Cardiac fibroblast (primary cell): ENCODE measurements at places on chromosomes 12 and 14.

DNA sequence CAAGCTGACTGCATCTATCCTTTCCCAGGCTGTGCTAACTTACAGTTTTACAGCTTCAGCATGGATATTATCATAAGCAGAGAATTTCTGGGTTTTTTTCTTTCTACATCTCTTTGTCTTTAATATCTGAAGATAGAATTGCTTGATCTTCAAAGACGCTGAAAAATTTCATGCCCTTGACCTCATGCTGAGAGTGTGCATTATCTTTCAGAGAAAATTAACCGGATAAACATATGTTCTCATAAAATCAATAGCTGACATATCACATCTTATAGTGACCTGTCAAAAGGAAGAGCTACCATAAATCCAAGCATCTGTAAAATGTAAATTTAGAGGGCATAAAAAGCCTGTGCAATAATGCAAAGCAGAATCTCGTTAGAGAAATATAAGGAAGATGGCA, 1704.1 kb upstream of the FLRT2 start:
- no peak for DNase-seq

GRCh38 chr14:59772233-59772632, 98.3 kb downstream of the RTN1 start:
- DNase-seq, result peak; percentile 22

- DNase-seq, result peak; percentile 91
These were observed 47.2 kb downstream of the PTPRB start for GRCh38 chr12:70590051-70590450.

GRCh38 chr12:118052324-118053070, 8.5 kb downstream of the WSB2 start:
- peak; percentile 93 for DNase-seq

GRCh38 chr12:53182903-53183302, 2.2 kb upstream of the CSAD start:
- no peak for DNase-seq

DNA sequence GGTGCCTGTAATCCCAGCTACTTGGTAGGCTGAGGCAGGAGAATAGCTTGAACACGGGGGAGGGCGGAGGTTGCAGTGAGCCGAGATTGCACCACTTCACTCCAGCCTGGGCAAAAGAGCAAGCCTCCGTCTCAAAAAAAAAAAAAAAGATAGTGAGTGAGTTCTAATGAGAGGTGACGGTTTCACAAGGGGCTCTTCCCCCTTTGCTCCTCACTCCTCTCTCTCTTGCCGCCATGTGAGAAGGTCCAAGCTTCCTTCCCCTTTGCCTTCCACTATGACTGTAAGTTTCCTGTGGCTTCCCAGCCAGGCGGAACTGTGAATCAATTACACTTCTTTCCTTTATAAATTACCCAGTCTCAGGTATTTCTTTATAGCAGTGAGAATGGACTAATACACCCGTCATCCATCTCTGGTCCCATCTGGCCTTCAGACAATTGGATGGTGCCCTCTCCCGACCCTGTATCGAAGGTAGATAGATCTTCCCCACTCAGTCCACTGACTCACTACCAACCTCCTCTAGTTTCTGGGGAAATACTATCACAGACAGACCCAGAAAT, 27.0 kb upstream of the RCOR1 start:
- no peak for DNase-seq

GRCh38 chr12:50725011-50725942, 38.6 kb upstream of the ATF1 start:
- peak; percentile 48 for DNase-seq

- DNase-seq, result peak; percentile 26
These were observed 20.3 kb downstream of the FANCM start for GRCh38 chr14:45156067-45156466.

DNA sequence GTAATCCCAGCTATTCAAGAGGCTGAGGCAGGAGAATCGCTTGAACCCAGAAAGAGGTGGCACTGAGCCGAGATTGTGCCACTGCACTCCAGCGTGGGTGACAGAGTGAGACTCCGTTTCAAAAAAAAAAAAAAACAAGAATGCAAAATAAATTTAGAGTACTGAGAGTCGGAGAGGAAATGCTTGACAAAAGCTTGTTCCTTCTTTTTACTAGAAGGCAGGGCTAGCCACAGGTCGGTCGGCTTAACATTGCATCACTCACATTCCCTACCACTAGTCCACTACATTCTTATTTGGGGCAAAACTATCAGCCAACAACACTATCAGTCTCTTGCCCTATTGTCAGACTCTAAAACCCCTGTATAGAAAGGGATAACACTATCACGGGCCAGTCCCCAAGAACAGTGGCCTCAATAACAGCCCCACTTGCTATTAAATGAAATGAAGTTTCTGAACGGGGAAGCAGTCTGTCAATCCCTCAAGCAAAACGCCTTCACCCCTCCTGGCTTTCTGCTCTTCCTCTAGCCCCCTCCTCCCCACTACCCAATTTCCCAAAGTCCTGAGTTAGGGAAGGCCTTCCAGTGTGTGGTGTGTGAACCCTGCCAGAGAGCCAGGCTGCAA, 1.0 kb downstream of the RNF41 start:
- DNase-seq, result peak; percentile 73

- DNase-seq, result no peak
These were observed 83.7 kb downstream of the SSPN start for GRCh38 chr12:26279091-26279490.

DNA sequence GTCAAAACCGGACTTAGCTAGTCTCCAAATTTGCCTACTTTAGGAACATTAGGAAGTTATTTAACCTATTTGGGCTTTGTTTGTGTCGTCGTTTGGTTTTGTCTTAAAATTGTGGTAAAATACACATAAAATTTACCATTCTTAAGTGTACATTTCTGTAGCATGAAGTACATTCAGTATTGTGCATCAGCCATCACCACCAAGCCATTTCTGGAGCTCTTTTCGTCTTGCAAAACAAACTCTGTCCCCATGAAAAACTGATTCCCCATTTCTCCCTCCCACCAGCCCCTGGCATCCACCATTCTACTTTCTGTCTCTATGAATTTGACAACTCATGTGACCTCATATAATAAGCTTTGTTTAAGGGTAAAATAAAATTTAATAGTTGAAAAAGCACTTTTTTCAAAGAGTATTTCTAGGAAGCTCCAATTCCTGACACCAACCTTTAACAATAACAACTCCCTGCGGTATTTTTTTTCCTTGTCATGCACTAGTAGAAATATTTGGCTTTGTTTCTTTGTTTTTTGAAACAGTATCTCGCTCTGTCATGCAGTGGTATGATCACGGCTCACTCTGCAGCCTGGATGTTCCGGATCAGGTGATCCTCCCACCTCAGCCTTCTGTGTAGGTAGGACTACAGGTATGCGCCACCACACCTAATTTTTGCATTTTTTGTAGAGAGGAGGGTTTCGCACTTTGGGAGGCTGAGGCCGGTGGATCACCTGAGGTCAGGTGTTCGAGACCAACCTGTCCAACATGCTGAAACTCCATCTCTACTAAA, 3.6 kb upstream of the UBC start:
- no peak for DNase-seq

GRCh38 chr14:71362920-71363584, 455.8 kb downstream of the PCNX1 start:
- peak; percentile 88 for DNase-seq

GRCh38 chr12:102980350-102980749, 22.9 kb downstream of the ASCL1 start:
- no peak for DNase-seq

- no peak for DNase-seq
These were observed 51.1 kb upstream of the PWP1 start for GRCh38 chr12:107634530-107634929.

DNA sequence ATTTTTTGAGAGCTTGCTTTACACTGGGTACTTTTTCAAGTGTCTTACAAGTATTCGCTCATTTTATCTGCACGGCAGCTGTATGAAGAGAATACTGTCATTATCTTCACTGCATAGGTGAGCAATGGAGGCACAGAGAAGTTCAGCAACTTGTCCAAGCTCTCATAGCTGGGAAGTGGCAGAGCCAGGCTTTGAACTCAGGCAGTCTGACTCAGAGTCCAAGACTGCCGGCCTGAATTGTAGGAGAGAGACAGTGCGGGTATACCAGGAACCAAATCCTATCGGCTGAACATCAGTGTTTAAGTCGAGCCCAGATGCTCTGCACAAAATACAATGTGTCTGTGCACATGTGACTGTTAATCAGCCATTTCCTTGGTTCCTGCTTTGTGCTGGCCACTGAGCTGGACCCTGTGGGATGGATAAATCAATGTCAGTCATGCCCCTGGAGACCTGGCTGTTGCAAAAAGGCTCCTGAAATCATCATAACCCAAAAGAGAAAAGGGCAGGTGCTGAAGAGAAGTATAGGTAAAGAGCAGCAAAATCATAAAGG, 474.6 kb downstream of the DPF3 start:
- no peak for DNase-seq

- peak; percentile 74 for DNase-seq
These were observed 508.6 kb downstream of the FLRT2 start for GRCh38 chr14:86038387-86039042.

- DNase-seq, result no peak
These were observed 14.0 kb upstream of the TBX3 start for GRCh38 chr12:114697741-114698565.
